Mesenteric fat pad (tissue), 1 donor: ENCODE measurements at places on chromosomes 6 and 20.
A peak's percentile ranks its signal among the peaks of the same experiment; 100 is the strongest.

DNA sequence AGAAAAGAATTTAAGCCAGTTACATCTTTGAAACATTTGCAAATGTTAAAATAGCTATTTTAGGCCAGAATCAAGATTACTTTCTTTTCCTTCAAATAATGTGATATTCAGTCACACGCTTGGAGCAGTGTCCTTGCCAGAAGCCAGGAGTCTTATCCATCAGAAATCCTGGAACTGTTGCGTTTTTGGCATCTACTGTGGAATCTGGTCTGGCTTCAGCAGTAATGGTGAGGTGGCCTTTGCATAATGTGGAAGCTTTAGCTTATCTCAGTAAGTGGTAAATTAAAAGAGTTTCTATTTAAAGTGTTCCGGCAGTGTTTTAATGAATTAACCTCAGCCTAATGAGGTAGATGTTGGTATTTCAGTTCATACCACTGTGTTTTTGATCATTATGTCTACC lies 97.6 kb downstream of the FIG4 start:
- no peak for DNase-seq

- peak; percentile 91 for DNase-seq
Observed at GRCh38 chr6:37239950-37240713, 17.4 kb upstream of the TBC1D22B start.

DNA sequence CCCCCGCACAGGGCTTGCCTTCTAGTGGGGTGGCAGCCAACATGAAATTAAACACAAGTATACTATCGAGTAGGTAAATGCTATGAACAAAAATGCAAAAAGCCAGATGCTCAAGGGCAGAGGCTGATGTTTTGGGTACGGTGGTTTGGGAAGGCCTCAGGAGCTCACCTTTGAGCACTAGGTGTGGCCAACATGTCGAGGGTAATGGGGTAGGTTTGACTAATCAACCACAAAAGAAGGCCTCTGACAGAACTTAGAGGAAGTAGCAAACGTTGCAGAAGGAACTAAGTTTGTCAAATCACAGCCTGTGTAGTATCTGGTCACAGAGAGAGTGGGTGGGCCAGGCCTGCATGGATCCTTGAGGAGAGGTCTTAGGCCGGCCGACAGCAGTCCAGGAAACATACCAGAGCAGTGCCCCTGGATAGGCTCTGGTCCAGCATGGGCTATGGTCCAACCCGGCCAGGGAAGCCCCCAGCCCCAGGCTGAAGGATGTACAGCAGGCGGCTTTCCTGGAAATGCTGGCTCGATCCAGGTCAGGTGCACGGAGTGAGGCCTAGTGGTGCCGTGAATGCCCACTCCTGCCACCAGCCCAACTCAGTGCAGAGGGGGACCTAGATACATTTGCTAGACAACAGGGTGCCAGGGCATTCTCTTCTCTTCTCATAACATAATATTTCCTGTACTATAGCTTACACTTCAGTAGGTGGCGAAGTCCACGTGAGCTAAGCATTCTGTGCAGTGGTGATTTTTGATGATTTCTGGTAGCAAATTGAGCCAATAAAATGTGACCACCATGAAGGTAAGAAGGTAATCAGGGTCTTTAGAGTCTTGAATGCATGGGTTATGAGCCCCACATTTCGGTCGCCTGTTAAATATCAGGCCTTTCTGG lies 56.3 kb upstream of the CD93 start:
- peak; percentile 86 for DNase-seq

DNA sequence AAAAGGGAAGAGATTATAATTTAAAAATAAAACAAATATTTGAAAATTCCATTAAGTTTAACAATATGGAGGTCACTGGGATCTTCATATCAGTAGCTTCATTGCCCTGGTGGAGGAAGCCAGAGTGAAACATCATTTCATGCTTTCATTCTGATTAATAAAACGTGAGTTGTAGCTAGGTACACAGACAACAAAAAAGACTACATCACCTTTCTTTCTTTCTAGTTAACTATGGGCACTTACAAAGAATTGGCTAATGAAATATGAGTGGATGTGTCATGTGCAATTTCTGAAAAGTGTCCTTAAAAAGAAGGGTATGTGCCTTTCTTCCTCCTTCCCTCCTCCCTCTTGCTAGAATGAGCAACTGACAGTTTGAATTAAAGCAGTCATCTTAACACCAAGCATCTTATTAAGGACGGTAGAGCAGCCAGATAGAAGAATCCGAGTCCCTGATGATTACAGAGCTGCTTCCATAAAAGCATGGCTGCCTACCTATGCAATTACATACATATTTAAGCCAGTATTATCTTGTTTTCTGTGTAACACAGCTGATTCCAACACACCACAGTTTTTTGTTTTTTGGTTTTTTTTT lies 3.4 kb downstream of the SERAC1 start:
- DNase-seq = no peak

GRCh38 chr6:149885888-149886287 lies 12.0 kb downstream of the RAET1E start:
- no peak for DNase-seq

DNA sequence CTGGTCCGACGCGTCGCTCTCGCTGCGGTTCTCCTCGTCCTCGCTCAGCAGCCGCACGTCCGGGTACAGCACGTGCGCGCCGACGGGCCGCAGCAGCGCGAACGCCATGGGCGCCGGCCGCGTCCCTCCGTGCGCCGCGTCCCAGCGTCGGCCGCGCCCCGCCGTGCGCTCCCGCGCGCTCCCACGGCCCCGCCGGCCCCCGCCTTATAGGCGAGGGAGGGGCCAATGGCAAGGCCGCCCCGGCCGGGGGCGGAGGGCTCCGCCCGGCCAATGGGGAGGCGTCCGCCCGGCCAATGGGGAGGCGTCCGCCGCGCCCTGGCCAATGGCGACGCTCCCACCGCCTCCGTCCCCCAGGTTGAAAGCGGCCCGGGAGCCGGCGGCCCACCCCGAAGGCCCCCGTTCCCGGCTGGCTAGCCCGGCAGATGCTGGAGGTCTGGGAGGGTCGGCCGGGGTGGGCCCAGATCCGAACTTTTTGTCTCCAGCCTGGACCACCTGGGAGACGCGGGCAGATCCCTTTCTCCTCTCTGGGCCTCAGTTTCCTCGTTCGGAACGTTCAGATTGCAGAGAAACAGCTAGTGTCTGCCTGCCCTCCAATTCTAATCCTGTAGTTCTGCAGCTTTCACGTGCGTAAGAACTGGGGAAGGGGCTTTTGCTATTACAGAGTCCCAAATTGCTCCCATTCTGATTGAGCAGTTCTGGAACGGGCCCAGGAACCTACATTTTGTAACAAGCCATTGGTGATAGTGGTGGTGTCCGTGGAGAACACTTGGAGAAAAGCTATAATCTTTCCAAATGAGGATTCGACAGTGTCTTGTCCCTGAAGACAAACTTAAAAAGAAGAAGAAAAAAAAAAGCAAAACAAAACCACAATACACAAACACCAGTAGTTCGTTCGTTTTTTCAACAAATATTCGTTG lies at the start of gene TCF15:
TSS of gene TCF15 (minus strand) at position 180 of the 917 bp plus-strand sequence. CDS start at position 108, 72 bp downstream.
- no peak for DNase-seq

DNA sequence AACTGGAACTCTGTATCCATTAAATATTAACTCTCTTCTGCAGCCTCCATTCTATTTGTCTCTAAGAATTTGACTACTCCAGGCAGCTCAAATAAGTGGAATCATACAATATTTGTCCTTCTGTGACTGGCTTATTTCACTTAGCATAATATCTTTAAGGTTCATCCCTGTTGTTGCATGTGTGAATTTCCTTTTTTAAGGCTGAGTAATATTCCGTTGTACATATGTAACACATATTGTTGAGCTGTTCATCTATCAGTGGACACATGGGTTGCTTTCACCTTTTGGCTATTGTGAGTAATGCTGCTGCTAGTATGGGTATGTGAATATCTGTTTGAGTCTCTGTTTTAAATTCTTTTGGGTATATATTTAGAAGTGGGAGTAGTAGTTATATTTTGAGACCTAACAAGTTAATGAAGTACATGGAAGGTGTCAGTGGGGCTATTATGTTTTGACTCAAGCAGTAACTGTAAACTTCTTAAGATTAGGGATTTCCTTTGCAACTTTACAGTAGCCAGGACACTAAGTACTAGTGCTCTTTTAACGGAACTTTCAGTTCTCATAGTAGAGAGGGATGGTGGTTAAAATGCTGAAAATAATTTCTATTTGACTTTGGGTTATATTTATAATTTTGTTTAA lies 29.7 kb upstream of the TMEM217 start:
- DNase-seq = no peak

DNA sequence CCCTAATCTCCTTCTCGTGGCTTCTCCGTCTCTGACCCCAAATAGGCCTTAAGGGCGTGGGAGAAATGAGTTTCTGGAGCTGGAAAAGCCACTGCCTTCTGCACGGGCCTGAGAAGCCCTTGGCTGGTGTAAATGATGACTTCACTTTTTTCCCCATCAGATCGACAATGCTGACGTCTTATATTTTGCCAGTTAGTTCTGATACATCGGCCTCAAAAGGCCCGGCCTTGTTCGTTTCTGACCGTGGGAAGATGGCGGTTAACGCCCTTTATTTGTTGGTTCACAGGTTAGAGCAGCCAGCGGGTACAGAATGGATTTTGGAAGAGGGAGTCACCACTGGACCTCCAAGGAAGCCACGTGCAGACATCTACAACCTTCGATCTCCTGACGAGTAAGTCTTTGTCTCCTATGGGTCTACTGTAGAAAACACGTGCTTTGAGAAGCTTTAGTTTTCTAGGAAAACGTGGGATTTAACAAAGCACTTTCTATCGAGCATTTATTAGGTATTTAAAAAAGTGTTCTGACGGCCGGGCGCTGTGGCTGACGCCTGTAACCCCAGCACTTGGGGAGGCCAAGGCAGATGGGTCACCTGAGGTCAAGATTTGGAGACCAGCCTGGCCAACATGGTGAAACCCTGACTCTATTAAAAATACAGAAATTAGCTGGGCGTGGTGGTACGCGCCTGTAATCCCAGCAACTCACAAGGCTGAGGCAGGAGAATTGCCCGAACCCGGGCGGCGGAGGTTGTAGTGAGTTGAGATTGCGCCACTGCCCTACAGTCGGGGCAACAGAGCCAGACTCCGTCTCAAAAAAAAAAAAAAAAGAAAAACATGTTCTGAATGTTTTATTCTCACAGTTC lies 1.2 kb upstream of the ZNFX1 start:
- DNase-seq = no peak

GRCh38 chr6:36850021-36850420 lies 10.8 kb upstream of the CPNE5 start:
- DNase-seq = no peak

DNA sequence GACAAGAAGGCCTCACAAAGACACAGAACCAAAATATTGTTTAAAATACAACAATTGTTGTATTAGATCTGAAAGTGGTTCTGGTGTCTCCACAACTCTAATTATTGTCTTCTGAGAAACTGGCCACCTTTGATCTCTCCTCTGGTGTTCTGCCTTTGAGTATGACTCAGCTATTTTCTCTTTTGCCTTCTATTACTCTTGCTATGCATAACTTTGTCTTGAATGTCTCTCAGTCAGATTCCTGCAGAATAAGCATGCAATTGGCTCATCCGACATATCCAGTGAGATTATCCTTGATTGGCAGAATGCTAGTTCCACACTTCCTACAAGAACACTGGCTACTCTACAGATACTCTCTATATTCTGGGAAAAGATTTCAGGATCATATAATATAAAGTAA lies 14.3 kb upstream of the EPM2A start:
- DNase-seq = no peak

DNA sequence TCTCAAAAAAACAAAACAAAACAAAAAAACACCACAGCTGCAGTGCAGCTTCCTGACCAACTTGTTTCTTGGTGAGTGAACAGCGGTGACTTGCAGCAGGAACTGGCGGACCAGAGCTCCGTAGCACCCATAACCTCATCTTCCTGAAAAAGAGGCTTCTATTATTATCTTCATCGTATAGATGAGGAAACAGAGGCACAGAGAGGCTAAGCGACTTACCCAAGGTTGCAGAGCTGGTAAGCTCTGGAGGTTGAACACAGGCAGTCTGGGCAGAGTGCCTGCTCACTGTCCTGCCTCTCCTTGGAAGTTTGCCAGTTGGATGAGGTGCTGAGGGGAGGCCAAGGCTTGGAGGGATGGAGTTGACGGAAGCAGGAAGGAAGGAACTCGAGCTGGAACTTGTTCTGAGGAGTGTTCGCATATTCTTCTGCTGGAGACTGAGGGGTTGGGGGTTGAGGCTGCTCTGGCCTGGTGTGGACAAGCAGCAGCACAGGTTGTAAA lies 47.9 kb upstream of the CCDC167 start:
- DNase-seq = no peak

- DNase-seq = no peak
Observed at GRCh38 chr6:121590438-121590837, 155.0 kb downstream of the GJA1 start.

- no peak for DNase-seq
Observed at GRCh38 chr20:10316582-10316981, 98.0 kb downstream of the SNAP25 start.

- no peak for DNase-seq
Observed at GRCh38 chr20:50270569-50270968, 79.9 kb downstream of the CEBPB start.

DNA sequence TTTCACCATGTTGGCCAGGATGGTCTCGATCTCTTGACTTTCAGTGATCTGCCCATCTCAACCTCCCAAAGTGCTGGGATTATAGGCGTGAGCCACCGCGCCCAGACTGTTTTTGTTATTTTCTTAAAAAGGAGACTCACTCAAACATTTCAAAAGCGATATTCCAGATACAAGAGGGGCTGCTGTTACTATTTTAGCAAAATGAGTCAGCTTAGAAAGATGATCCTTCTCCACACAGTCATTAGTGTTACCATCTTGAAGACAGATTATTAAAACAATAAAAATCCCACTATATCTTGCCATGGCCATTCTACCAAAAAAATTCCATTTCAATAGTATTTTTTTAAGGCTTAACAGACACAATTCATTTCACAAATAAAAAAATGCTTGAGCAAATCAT lies 102.8 kb downstream of the PREP start:
- DNase-seq = no peak

DNA sequence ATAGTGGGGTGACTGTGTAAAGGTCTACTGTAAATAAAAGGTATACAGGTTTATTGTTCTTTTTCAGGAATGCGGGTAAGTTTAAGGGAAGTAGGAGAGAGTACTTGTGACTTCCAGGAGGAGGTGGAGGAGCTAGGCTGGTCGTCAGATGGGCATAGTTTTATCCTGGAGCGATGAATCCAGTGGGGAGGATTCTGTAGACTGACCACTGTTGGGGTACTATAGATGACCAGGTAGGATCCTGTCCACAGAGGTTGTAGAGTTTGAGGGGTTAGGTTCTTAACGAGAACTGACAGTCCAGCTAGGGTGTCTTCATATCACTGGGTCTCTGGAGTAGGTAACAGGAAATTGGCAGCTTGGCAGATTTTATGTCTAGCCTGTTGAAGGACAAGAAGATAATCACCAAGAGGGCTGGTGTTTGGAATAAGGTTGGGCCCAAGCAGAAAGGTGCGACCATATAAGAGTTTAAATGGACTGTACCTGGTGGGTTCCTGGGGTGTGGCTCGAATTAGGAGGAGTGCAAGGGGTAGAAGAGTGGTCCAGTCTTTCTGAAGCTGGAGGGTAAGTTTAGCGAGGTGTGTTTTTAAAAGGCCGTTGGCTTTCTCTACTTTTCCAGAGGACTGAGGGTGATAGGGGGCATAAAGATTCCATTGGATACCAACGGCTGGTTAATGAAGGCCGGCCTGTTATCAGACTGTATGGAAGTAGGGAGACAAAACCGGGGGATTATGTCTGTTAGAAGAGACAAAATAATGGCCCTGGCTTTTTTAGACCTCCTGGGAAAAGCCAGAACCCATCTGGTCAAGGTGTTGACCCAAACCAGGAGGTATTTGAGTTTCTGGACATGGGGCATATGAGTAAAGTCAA lies 751.3 kb upstream of the ADGRB3 start:
- DNase-seq = no peak
